Hepatocyte (in vitro differentiated cells): ENCODE measurements at places on chromosomes 16 and 17.

- DNase-seq = no peak
- H3K4me1 ChIP-seq = no peaks in the 10 kb centered on the region
- H3K36me3 ChIP-seq = no peaks in the 10 kb centered on the region
- no peaks in the 10 kb centered on the region for H3K27me3 ChIP-seq
- no peak overlapping the region for H3K4me3 ChIP-seq
Observed at GRCh38 chr16:48317026-48317425, 68.2 kb downstream of the SIAH1 start.

- H3K4me3 ChIP-seq = no peak overlapping the region
- peaks cover 38% of the 10 kb centered on the region for H3K27me3 ChIP-seq
- peaks cover 2% of the 10 kb centered on the region for H3K4me1 ChIP-seq
- no peaks in the 10 kb centered on the region for H3K36me3 ChIP-seq
- H3K27ac ChIP-seq = no peak overlapping the region
Observed at GRCh38 chr17:68297195-68297594, 5.9 kb downstream of the ARSG start.

GRCh38 chr16:8622315-8622656 is 788 bp downstream of the METTL22 start:
- no peak for DNase-seq
- H3K36me3 ChIP-seq = no peaks in the 10 kb centered on the region
- H3K4me1 ChIP-seq = peaks cover 4% of the 10 kb centered on the region
- peak overlapping the region; percentile 78 for H3K4me3 ChIP-seq
- H3K27me3 ChIP-seq = no peaks in the 10 kb centered on the region

GRCh38 chr17:56976941-56977608 is 856 bp upstream of the SCPEP1 start:
- H3K4me1 ChIP-seq = peaks cover 11% of the 10 kb centered on the region
- no peak for DNase-seq
- no peaks in the 10 kb centered on the region for H3K36me3 ChIP-seq
- peak overlapping the region; percentile 52 for H3K4me3 ChIP-seq

- no peaks in the 10 kb centered on the region for H3K36me3 ChIP-seq
- H3K27me3 ChIP-seq = no peaks in the 10 kb centered on the region
- H3K4me1 ChIP-seq = no peaks in the 10 kb centered on the region
Observed at GRCh38 chr17:67033613-67034012, 10.7 kb upstream of the CACNG1 start.
